ENCODE measurements at places on chromosomes 6 and 20.

GRCh38 chr6:144395014-144395413, 109.9 kb downstream of the UTRN start:
- no peak for DNase-seq

- DNase-seq: no peak
Observed at GRCh38 chr6:100946021-100946540, 65.0 kb upstream of the ASCC3 start.

GRCh38 chr6:27865850-27866356, 46.3 kb downstream of the OR2B2 start:
- no peak for DNase-seq

- DNase-seq: no peak
Observed at GRCh38 chr6:3631877-3632276, 119.6 kb downstream of the PXDC1 start.

DNA sequence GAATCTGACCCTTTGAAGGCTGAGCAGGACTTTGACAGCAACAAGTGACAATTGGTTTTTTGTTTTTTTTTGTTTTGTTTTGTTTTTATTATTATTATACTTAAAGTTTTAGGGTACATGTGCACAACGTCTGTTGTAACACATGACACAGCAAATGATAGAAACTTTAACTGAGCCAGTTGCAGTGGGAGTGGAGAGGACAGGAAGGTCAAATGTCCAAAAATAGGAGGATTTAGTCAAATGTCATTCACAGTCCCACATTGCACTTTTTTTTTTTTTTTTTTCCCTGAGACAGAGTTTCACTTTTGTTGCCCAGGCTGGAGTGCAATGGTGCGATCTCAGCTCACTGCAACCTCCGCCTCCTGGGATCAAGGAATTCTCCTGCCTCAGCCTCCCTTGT, 223.0 kb downstream of the HIVEP2 start:
- DNase-seq: no peak

DNA sequence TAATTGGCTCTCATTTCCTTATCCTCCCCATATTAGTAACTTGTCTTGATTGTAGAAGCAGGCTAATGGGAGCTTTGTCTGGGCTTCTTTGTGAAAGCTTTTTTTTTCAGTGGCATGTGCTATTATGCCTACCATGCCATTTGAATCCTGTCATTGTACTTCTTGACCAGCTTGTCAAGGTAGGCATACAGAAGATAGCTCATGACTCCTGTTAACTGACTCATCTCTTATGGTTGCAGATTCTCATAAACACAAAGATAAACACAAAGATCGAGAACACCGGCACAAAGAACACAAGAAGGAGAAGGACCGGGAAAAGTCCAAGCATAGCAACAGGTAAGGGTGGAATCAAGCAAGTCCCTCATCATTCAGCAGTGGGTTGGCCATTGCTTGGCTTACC, 32.5 kb downstream of the TOP1 start:
- no peak for DNase-seq

GRCh38 chr20:50624351-50625016, 66.9 kb downstream of the RIPOR3 start:
- no peak for DNase-seq

DNA sequence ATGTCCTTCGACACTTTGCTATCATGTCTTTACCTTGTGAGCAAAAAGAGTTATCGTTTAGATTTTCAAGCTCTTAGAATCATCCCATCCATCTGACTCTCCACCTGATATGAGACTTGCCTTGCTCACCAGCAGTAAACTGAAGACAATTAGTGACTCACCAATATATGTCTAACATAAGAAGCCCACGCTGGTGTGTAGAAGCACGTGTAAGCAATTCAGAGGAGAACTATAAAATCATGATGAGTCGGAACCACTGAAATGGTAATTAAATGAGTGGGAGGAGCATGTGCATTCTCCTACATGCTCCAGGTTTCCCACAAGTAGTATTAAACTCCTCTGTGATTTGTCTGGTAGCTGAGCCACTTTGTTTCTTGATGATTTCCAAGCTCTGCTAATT, 181.6 kb upstream of the RNF217 start:
- DNase-seq: no peak

DNA sequence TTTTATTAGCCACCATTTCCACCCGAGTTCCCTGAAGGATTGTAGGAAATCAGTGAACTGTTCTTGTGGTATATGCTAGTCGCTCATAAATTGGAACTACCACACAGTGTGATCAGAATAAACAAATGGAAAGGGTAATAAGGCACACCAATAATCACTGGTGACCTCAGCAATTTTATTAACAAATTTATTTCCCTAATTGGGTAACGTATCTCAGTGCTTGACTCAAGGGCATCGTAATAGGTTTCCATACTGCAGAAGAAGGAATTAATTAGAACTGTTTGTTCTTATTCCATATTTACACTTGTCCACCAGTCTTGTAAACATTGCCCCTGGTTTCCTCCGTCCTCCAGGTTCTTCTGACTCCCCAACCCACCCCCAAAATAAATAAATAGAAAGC, 10.0 kb upstream of the UQCC2 start:
- DNase-seq: no peak

- DNase-seq: no peak
Observed at GRCh38 chr6:31657406-31658157, 1.9 kb downstream of the APOM start.

- DNase-seq: no peak
Observed at GRCh38 chr6:37801605-37801940, 18.0 kb upstream of the ZFAND3 start.

DNA sequence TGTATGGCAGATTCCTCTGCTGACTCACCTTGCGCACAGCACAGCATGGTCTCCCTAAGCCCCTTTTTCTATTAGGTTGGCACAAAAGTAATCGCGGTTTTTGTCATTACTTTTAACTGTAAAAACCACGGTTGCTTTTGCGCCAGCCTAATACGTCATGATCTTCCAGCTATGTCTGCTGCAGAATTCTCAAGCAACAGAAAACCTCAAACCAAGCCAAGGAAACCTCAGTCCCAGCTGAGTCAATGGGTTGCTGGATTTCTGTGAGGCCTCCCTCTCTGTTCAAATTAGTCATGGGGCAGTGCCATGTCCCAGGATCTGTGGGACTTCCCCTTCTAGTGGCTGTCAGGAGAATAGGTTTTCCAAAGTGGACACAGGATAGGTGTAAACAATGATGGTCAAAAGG, 15.7 kb upstream of the ENPP1 start:
- no peak for DNase-seq

DNA sequence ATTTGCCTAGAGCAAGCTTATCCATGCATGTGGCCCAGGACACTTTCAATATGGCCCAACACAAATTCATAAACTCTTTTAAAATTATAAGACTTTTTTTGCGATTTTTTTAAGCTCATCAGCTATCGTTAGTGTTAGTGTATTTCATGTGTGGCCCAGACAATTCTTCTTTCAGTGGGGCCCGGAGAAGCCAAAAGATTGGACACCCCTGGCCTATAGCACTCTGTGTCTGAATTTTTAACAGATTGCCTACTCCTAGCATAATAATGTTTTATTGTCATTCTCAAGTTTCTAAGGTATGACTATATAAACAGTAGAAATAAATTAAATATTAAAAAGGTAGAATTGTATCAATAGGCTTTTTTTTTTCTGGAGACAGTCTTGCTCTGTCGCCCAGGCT, 48.6 kb upstream of the LOC128125822 start:
- no peak for DNase-seq

- DNase-seq: no peak
Observed at GRCh38 chr6:32885698-32886286, 31.8 kb downstream of the PSMB9 start.

DNA sequence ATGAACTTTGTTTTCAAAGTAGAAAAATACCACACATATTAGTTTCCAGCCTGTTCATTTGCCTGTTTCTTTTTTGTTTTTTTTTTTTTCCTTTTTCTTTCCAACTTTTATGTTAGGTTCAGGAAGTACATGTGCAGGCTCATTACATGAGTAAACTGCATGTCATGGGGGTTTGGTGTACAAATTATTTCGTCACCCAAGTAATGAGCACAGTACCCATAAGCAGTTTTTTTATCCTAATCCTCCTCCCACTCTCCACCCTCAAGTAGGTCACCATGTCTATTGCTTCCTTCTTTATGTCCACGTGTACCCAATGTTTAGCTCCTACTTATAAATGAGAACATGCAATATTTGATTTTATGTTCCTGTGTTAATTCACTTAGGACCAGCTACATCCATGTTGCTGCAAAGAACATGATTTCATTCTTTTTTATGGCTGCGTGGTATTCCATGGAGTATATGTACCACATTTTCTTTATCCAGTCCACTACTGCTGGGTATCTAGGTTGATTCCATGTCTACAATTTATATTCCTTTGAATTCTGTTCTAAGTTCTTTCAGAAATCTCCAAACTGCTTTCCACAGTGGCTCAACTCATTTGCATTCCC, 31.8 kb downstream of the SNX14 start:
- no peak for DNase-seq

DNA sequence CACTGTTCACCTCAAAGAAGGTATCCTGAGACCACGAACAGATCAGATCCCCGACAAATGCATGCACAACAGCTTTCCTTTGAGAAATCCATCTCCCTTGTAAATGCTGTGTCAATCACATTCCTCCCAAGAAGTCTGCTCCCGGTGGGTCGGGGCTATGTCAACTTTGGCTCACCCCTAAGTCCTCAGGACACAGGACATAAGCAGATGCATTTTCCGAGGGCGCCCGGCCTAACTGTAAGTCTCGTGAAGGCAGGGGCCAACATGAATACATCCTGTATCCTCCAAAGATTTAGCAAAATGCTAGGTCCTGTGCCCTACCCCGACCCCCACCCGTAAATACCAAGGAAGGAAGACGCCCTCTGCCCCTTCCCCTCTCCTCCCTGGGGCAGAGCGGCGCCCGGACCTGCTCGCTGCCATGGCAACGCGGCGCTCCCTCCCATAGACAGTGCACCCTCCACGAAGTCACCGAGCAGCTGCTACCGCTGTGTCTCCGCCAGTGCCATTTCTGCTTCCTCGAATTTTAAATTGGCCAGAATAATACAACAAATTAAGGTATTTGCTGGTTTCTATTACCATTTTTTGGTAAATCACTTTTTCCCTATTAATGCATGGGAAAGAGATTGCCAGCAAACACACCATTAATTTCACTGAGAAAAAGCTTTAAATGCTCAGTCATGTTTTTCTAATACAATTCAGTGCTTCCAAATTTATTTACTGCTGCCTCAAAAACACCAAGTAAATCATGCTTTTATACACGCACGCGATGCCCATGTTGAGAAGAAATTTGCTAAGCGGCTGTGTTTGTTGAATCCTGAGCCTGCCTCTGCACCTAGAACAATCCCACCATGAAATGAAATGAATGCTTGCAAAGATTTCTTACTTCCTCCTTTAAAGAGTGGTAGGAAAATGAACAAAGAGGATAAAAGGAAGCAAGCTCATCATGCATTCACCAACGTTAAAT, 100.6 kb downstream of the PCSK2 start:
- no peak for DNase-seq

DNA sequence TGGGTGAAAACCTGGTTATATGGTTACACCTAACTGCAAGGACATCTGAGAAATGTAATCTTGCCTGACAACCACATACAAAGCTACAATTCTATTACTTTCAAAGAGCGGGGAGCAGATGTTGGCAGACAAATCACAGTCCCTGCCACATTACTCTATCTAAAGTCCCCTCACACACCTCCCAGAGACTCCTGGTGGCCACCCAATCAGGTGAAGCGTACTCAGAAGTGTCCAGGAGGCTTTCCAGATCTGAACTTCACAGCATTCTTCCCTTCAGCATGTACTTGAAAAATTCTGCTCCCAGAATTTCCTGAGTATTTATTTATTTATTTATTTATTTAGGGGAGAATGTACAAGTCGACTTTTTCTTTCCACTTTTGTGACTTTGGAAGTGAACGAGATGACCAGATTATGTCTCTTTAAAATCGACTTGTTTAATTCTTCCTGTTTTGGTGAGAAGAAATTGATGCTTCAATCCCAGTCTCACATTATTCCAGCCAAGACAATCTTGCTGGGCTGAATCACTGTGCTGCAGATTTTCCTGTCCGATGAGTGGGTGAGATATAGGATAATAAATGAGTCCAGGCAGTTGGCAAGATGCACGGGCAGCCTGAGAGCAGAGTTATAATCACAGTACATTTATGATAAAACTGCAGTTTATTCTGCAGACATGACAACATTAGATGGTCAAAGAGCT, 46.9 kb upstream of the POPDC3 start:
- DNase-seq: no peak

GRCh38 chr6:148855744-148856143, 108.9 kb downstream of the UST start:
- no peak for DNase-seq

- no peak for DNase-seq
Observed at GRCh38 chr6:109867970-109868358, 110.1 kb upstream of the GPR6 start.

DNA sequence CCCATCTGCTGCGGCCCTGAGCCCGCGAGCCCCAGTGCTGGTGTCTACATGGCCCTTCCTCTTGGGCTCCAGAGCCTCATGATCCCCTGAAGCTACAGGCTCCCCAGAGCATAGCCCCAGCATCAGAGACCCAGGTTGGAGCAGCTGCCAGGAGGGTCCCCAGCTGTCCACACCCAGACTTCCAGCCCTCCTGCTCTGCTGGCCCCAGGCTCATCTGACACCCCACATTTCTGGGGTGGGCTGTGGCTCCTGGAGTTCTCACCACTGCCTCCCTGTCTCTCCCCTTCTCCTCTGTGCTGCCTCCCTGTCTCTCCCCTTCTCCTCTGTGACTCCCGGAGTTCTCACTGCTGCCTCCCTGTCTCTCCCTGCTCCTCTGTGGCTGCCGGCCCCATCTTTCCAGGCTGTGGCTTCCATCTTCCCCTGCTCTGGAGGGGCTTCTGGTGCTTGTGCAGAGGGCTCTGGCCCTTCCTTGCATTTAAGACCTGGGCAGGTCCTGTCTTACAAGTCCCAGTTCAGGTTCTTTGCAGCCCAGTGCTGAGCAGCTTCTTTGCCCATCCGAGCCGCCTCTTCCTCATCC, 108.1 kb downstream of the ERMARD start:
- DNase-seq: no peak

DNA sequence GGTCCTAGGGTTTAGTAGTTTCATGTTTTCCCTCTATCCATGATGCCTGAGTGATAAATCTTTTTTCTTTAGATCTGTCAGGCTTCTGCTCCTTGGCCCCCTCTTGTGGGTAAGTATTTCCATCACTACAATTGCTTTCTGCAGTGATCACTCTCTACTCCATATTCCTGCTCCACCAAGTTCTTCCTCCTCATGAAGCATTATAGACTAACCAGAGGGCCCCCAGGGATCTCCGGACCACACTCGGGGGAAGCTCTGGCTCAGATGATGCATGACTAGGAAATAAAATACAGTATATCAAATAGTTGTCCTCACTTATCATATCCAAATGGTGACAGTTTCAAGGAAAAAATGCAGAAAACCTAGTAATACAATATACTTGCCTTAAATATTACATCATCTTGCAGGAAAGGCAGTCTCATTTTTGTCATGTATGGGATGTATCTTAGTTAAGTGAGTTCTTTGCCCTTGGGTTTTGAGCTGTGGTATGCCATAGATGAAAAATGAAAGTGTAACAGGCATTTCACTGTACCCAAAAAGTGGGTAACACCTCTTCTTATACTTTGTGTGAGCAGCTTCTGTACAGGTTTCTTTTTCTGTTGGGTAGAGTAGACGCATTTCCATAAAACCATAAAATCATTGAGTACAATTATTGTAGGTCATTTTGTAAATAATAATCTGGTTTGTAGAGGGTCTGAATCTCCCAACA, 200.9 kb upstream of the EYA4 start:
- DNase-seq: no peak
